Stimulated activated CD4-positive, alpha-beta T cell treated with anti-CD3 and anti-CD28 coated beads, Interleukin-15, amount 100 ng/mL, for 1 hour (primary cell): ENCODE measurements at places on chromosomes 7 and 10.

DNA sequence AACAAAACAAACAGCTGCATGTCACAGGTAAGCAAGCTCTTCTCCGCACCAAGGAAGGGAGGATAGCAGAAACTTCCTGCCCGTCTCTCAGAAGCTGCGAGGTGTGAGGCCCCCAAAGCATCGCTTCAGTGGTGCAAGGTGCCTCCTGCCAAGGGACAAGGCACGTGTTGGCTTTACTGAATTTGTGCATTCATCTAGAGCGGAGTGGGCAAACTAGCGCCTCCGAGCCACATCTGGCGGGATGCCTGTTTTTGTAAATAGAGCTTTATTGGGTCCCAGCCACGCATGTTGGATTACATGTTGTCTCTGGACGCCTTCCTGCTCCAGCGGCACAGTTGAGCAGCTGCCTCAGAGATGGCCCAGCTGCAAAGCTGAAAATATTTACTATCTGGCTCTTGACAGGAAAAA, 27.7 kb downstream of the PHYH start:
- DNase-seq = no peak

DNA sequence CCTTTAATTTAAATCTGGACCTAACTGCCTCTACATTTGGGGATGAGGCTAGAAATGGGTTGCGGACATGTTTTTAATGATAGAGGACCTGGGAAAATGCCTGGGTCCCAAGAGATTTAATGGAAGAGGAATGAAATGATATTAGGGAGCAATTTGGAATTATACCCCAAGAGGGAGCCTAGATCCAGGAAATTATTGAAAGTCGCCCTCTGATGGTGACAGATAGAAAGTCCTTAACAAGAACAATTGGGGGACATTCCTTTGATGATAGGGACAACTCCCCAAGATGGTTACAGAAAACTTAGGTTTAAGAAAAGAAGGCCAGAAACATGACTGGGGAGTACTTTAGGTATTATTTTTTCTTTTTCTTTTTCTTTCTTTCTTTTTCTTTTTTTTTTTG, 9.5 kb upstream of the TSGA13 start:
- no peak for DNase-seq

- no peak for DNase-seq
Measured at GRCh38 chr10:33963729-33964128, 629.3 kb upstream of the NRP1 start.

- no peak for DNase-seq
Measured at GRCh38 chr10:66717231-66717981, 208.4 kb upstream of the LRRTM3 start.

- no peak for DNase-seq
Measured at GRCh38 chr7:111081546-111082267, 9.2 kb upstream of the LRRN3 start.

DNA sequence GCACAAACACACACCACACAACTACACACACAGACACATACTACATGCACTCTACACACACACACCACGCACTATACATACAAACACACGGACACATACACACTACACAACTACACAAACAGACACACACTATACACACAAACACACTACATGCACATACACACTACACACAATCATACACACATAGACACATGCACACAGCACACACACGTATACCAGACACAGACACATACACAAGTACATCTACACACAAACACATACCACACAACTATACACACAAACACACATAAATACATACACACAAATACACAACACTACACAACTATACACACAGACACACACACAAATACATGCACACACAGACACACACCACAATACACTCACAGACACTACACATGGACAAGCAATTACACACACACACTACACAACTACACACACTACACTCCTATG, 4.6 kb downstream of the GPR15LG start:
- no peak for DNase-seq
